ENCODE measurements at places on chromosomes 11 and 22.

DNA sequence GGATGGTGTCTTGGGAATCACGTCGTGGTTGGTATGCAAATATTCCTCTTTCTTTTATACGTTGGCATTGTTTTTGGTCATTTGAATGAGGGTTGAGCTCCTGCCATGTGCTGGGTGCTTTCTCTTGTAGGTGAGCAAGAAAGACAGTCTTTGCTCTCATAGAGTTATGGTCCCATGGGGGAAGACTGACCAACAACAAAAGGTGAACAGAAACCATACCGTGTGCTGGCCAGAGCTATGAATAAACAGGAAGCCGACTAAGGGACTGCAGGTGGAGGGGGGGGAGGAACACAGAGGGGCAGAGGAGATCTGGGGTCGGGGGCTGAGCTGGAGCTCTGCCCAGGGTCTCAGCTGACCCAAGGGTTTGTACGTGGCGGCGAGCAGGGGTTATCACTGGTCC lies 245.3 kb downstream of the CTTN start:
- no peak for DNase-seq

GRCh38 chr11:67416416-67417335 lies 1.2 kb downstream of the CARNS1 start:
- no peak for DNase-seq

GRCh38 chr22:33887173-33887572 lies 33.1 kb downstream of the LARGE1 start:
- DNase-seq: no peak

DNA sequence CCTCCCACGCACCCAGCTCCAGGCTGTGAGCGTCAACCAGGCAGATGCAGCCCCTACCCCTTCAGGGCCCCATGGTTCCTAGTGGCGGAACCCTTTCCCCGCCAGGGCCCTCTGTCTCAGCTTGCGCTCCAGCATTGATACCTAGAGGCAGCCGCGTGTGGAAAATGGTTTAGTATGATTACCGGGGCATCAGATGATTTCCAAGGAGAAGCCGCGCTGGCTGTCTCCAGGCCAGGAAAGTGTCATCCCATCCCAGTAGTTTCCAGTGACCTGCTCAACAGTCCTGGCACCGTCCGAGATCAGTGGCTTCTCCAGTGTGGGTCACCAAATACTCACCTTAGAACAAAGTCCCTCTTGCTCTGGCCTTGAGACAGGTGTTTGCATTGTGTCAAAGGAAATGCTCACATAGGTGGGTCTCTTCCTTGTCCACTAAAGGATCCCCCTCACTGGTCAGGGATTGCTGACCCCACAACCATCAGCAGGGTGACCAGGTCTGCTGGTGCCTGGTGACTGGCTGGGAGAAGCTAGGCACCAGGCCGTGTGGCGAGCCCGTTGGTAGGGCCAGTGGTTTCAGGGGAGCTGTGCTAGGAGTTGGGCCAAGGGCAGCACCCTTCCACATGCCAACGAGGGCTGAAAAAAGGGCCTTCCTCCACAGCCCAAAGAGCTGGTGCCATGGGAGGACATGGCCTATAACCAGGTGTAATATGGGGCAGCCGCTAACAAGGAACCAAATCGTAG lies 109.4 kb downstream of the MORC2 start:
- no peak for DNase-seq

- no peak for DNase-seq
These were observed 884.5 kb downstream of the NTM start for GRCh38 chr11:132254906-132255305.

DNA sequence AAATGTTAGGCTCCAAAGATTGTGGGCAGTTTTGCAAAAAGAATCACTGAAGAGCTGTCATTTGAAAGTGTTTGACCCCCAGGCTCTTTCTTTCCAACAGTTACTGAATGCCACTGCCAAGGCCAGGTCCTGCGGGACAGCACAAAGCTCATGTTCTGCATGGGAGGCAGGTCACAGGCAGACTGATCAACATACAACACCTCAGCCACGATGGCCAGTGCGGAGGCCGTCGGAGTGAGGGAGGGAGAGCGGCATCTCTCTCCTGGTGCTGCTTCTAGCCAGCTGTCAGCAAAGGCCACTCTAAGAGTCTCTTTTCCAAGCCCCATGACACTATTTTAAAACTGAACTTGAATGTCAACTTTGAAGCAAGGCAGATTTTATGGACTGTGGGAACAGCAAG lies 49.9 kb downstream of the ARFGAP3 start:
- DNase-seq: no peak

DNA sequence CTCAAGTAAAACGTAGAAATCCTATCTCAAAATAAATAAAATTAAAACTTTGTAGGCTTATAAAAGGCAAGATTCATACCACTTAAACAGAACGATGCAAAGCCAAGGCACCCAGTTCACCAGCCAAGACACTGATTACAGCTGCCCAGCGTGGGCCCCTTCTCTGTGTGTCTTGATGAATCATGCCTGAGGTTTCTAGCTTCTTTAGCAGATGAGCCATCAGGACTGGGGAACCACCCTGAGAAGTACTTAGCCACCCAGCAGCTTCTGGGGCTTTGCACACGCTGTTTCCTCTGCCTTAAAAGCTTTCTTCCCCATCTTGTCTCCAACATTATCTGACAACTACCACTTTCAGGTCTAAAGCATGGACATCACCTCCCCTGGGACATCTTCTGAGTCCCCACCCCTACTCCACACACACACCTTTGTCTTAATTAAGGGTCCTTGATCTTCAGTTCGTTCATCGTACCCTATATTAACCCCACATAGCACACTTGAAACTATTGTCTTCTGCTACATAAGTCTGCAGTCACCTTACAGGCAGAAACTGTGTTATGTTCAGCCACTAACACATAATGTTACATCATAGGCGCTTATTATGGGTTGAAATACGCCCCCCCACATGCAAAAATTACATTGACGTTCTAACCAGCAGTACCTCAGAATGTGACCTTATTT lies 8.7 kb upstream of the LAYN start:
- peak; percentile 70 for DNase-seq

- peak; percentile 28 for DNase-seq
These were observed 472 bp downstream of the APOA5 start for GRCh38 chr11:116791002-116791812.

DNA sequence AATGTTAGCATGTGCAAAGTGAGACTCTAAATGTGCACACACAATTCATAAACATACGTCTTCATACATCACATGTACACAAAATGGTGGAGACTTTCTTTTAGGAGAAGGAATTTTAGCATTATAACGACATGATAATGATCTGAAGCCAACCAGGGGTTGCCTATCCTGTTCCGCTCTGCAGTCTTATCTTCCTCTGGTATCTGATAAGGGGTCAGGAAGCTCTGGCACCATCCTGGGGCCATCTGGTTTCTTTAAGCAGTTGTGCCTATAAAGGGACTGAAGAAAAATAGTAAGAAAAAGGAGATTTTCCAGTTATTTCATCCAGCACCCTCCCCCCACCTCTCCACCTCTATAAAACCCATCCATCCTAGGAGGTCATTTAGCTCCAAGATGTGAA lies 5.8 kb upstream of the NUP50 start:
- no peak for DNase-seq

DNA sequence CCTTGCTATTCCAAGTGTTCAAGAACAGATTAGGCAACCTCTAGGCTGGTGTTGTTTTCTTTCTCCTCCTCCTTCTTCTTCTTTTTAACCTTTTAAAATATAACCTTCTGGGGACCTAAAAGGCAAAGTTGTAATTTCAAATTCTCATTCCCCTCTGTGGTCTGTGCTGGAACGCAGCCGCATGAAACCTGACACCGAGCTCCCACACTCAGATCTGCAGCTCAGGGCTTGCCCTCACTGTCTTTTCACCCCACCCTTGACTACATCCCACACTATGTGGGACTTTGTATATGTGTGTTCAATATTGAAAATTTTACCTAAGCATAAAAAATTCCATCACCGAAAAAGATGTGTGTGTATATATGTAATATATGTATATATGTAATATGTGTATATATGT lies 62.0 kb upstream of the ARHGAP42 start:
- no peak for DNase-seq

GRCh38 chr11:102546923-102547471 lies 16.4 kb upstream of the MMP7 start:
- DNase-seq: no peak

- no peak for DNase-seq
These were observed 183.8 kb upstream of the NTM start for GRCh38 chr11:131186629-131187101.

GRCh38 chr22:19233189-19233661 lies 54.7 kb upstream of the SLC25A1 start:
- no peak for DNase-seq

DNA sequence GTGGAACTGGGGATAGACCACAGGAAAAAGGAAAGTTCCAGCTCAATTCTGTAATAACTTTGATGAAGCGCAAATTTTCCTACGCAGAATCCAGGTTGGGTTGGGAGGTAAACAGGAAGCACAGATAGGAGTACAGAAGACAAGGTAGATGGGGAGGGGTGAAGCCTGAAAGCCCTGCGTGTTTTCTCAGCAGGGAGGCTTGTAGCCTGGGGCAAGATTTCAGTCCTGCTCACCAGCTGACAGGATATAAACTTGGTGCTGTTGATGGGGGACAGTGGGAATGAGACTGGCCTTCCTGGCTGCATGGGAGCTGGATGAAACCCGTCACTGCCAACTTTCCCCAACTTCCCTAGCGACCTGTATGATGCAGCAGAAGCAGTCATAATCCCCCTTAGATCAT lies 114.9 kb downstream of the ARHGAP32 start:
- no peak for DNase-seq

GRCh38 chr22:48492366-48493320 lies 1335.0 kb downstream of the BRD1 start:
- DNase-seq: peak; percentile 24

GRCh38 chr11:7056828-7057513 lies 31.8 kb upstream of the RBMXL2 start:
- DNase-seq: no peak

GRCh38 chr22:24434471-24435322 lies 7.3 kb downstream of the ADORA2A start:
- DNase-seq: peak; percentile 62

- no peak for DNase-seq
These were observed 76.7 kb downstream of the PPFIBP2 start for GRCh38 chr11:7590529-7590928.

- no peak for DNase-seq
These were observed 48.2 kb downstream of the FBLN1 start for GRCh38 chr22:45550891-45551290.

DNA sequence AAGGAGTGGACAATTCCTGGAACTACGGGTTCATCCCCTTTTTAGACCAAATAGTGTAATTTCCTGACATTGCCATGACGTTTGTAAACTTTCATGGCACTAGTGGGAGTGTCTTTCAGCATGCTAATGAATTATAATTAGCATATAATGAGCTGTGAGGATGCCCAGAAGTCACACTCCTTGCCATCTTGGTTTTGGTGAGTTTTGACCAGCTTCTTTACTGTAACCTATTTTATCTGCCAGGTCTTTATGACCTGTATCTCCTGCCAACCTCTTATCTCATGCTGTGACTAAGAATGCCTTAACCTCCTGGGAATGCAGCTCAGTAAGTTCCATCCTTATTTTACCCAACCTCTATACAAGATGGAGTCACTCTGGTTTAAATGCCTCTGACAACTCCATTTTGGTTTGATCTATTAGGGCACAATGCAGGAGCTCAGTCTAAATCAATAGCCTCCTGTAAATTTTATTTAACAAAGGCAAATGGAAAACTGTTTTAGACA lies 20.7 kb downstream of the OR10A6 start:
- no peak for DNase-seq

DNA sequence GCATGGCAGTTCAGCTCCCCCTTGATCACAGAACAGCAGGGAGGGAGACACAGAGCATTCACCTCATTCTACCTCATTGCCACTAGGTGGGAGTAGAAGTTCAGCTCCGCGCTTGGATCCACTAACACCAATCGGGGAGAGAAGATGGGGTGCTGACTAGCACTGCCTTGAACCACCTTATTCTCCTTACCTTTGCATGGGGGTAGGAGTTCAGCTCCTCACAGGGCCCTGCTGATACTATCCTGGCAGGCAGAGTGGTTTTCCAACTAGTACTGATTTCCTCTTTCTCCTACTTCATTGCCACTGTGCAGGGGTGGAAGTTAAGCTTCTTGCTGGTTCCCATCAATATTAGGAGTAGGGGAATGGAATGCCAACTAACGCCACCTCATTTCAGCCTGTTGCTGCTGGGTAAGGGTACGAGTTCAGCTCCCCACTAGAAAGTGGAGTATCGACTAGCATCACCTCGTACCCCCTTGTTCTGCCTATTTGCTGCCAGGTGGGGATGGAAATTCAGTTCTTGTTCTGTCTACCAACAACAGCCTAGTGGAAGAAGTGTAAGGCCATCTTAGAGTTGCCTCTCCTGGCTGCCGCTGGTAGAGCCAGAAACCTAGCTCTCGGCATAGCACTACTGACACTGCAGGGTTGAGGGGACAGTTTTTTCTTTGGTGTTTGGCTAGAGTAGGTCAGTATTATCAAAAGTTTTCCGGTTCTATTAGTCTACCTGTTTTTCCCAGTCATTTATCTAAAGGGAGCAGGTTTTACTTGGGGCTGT lies 550.9 kb upstream of the CCDC90B start:
- DNase-seq: peak; percentile 0

- no peak for DNase-seq
These were observed 4.4 kb downstream of the SLC2A11 start for GRCh38 chr22:23862103-23862502.
